ENCODE measurements at places on chromosomes 5 and 9.

DNA sequence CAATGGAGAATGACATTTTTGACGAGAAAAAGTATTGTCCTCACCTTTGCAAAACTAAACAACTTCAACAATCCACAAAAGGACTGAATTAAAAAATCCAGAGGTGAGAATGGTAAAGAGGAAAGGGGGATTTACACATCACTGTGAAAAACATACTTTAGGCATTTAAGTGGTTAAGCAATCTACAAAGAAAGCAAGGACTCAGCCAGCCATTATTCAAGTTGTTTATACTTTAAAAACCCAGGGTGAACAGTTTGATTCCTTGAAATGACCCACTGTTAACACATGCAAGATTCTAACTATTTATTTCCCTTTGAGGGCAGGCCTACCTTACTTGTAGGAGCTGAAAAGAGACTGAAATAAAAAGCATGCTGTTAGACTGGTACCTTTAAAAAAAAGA lies 29.3 kb downstream of the TUT7 start:
- no peak for DNase-seq

GRCh38 chr9:78592811-78593210 lies 295.9 kb downstream of the PSAT1 start:
- DNase-seq, result no peak

- no peak for DNase-seq
These were observed 4.3 kb downstream of the RASGRF2 start for GRCh38 chr5:80964491-80964890.

GRCh38 chr9:69898714-69899209 lies 78.1 kb downstream of the CFAP95 start:
- DNase-seq, result no peak

DNA sequence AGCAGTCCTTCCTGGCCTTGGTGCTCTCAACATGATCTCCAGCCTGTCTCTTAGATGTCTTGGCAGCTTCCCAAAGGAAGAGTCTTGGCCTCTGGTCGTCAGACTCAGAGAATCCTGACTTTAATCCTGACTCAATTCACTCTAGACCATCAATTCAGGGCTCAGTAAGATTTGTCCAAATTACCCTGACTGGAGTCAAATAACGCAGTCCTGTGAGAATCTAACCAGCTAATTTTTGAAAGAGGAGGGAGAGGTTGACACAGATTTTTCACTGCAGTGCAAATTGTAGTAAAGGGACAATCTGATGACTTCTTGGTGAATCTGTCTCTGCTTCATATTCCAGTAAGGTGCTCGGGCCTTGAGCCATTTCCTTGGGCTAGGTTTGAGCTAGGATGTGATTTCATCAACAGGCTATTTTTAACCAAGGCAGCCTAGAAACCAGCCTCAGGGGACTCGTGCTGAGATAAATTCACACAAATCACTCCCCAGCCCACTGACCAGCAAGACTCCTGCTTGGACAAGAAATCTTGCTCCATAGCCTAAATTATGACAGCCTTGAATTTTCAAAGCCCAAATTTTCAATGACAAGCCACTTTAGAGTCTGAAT lies 257.4 kb downstream of the ENC1 start:
- no peak for DNase-seq

DNA sequence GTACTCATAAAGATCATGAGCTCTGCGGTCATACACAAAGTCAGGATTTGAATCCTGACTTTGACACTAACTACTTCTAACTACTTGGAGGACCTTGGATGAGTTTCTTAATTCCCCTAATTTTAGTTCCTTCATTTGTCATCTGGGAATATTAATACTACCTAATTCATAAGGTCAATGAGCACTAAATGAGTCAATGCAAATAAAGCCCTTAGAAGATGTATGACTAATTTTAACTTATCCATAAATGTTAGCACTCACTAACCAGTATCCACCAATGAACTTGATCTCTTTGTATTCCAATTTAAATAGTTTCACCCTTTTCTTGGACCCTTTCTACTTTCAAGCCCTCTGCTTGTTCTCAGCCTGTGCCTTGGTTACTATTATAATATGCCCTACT lies 1106.4 kb downstream of the CDH18 start:
- no peak for DNase-seq

DNA sequence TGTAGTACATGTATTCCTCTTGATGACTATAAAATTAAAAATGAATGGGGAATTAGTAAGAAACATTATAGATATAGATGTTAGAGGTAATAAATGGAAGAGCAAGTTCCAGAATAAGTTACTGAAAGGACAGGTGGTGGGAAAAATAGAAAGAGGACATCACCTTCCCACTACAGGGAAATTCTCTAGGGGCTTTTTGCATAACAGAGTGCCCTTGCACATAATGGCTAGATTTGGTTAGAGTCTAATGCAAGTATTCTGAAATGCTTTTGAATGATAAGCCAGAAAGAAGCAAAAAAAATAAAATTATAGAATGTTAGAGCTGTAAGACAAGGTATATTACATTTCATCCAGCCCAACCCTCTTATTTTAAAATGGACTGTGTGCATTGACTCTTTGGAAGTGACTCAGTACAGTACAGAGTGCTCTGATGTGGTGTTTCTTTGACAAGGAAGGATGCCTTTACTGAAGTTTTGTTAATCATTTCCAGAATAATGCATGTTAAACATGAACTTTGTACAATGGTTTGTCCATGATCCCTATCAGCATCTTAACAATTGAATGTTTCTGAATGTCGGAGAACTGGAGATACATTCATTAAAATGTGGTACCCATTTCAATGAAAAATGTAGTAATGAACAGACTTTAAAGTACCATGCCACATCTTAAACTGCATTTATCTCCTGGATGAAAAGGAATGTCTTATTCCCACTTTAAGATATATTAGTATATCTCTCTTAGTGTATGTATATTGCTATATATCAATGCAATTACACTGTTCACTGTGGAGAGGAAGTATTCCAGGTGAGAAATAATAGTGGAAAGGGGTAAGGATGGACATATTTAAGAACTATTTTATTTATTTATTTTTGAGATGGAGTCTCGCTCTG lies 391.1 kb downstream of the ADGRV1 start:
- no peak for DNase-seq

DNA sequence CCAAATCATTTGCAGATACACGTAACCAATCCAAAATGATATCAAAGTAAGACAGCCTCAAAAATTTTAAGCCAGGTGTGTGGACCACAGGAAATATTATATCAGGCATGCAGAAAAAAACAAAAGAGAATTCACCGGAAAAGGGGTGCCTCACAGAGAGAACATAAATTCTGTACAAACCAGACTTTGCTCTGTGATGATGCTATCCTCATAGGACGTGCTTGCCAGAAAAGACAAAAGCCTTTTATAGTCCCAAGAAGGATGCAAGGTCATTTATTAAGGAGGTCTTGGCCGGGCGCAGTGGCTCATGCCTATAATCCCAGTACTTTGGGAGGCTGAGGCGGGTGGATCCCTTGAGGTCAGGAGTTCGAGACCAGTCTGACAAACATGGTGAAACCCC lies 16.8 kb upstream of the ATP6V1G1 start:
- no peak for DNase-seq

DNA sequence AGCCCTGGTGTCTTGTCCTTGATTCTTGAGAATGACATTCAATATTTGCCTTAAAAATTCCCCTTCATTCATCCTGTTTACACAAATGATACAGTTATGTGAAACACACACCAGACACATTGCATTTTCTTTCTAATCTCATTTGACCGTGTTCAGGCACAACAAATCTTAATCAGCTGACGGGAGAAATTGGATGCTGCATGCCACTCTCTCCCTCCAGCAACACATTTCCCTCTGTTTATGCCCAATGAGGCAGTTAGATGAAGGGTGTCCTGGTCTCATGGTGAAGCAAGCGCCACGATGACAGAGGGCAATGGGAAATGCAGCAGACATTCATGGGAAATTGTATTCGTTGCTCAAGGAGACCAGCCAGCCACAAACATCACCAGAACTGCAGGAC lies 3.2 kb upstream of the FGF1 start:
- no peak for DNase-seq

DNA sequence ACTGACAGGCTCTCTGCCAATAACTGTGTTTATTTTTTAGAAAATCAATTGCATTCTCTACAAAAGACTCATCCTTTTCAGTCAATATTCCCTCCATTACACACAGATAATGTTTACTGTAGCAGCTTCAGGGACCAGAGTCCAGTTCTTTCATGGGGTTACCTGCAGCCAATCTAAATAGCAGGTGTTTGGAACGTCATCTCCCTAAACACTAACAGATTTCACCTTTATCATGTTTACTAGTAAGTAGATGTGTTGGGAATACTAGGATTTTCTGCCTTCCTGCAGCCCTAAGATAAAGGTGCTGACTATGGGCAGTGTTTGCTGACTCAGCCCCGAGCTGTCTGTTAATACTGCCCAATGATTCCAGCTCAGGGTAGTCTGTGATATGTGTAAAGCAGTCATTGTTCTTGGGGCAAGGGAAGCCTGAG lies 447.0 kb downstream of the KIF4B start:
- DNase-seq, result no peak

GRCh38 chr5:83072966-83073365 lies 4.2 kb downstream of the TMEM167A start:
- DNase-seq, result no peak

GRCh38 chr5:74631081-74631953 lies 9.2 kb downstream of the ENC1 start:
- no peak for DNase-seq

DNA sequence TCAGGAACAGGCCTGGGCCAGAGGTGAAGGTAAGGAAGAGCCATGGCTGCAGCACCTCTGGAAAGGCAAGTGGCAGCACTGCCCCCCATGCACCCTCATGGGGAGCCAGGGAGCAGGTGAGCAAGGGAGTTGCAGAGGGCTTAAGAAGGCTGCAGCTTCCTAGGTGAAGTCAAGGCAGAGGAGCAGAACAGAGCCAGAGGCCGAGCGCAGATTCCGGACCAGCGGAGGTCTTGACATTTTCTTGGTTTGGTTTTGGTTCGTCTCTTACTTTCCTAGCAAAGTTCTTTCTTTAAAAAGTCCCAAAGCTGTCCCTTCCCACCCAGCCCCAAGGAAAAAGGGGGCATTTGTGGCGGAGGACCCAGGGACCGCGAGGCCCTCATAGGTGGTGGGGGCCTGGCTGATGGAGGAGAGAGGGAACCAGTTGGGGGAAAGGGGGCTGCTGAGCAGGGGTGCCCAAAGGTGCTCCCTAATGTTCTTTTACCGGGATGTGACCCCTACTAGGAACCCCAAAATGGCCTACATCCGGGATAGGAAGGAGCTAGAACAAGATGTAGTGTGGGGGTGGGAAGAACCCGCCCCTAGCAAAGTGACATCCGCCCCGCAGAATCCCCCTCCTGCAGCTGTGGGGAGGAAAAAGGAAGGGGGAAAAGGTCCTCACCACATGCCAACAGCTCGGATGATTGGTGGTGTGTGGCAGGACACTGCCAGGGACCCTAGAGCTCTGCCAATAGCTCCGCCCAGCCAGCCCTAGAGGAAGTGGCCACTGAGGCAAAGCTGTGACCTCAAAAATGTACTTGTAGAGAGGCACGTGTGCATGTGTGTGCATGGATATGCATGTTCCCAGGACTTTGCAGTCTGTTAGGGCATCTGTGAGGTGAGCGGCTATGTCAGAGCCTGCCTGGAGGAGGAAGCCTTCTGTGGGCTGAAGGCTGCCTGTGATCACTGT lies 914 bp upstream of the CD72 start:
- no peak for DNase-seq

DNA sequence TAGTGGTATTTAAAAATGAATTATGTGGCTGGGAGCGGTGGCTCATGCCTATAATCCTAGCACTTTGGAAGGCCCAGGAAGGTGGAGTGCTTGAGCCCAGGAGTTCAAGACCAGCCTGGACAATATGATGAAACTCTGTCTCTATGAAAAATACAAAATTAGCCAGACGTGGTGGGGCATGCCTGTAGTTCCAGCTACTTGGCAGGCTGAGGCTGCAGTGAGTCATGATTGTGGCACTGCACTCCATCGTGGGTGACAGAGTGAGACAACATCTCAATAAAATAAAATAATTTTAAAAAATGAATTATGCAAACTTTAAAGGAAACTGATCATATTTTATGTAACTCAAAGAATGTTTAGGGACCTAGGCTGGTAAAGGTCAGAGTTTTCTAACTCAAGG lies 310.8 kb upstream of the DMRT1 start:
- no peak for DNase-seq

Measured in SHP77 treated with DMSO at 0.1 percent for 48 hours (cell line).